ENCODE measurements at places on chromosomes 16 and 17.

DNA sequence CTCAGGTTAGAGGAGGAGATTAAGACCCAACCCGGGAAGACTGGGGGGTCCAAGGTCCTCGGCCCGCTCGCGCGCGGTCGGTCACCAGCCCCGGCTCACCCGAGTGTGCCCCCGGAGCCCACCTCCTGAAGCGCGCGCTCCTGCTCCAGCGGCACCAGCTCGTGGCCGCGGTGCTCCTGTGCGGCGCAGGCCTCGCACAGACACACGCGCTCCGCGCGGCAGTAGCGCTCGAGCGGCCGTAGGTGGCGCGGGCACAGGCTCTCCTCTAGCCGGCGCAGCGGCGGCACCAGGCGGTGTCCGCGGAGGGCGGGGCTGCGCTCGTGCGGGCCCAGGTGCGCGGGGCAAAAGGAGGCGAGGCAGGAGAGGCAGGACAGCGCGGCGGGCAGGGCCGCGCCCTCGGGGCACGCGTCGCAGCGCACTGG lies 618 bp downstream of the TRIM47 start:
- peak; percentile 87 for DNase-seq

DNA sequence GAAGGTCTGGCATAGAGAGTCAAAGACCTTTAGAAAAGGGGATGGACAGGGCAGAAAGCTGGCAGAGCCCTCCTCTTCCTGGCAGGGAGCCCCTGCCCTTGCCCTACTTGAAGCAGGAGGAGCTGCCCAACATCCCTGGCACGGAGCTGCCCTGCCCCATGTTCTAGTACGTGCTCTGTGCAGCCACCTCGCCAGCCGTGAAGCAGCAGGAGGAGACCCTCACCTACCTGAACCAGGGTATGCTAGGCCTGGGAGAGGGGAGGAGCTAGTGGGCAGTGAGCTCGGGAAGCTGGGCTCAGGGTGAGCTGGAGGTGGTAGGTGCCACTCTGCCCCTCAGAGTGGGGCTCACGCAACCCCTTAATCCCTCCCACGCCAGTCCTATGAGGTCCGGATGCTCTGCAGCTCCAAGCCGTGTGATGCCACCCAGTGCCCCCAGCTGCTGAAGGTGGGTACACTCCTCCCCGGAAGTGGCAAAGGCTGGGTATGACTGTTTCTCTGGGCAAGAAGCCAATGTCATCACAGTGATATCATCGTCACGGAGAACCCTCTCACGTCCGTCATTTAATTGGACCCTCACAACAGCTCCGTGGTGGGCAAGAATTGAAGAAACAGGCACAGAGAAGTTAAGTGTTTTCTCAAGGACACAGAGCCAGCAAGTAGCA lies 12.7 kb upstream of the STAC2 start:
- DNase-seq, result no peak

GRCh38 chr16:88545781-88546180 lies 24.4 kb upstream of the ZC3H18 start:
- no peak for DNase-seq

- DNase-seq, result no peak
Observed at GRCh38 chr17:61161615-61162134, 238.0 kb upstream of the TBX2 start.

All from eye (tissue), 1 donor.